Sigmoid colon (tissue), 7 donors: ENCODE measurements at places on chromosomes 12 and 14.
A peak's percentile ranks its signal among the peaks of the same experiment; 100 is the strongest.

- H3K4me3 ChIP-seq, result no peak overlapping the region
- H3K27ac ChIP-seq, result no peak overlapping the region
- no peaks in the 10 kb centered on the region for H3K4me1 ChIP-seq
- H3K27me3 ChIP-seq, result no peaks in the 10 kb centered on the region
- no peaks in the 10 kb centered on the region for H3K36me3 ChIP-seq
Measured at GRCh38 chr12:89306827-89307473, 45.4 kb downstream of the DUSP6 start.

DNA sequence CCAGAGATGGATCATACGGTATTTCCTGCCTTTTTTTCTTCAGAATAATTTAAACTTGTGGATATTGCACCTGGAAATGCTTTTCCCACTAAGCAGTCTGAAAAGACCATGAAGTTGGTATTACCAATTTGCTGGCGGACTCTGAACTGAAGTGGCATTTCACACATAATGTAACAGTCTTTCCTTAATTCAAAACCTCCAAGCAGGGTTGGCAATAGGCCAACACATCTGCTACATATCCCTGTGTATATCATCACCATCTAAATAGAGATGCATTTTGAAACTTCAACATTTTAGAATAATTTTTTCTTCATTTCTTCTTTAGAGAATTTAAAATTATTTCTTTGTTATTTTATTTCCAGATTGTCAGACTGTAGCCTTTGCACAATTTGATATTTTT is 100.5 kb downstream of the TSPAN8 start:
- no peaks in the 10 kb centered on the region for H3K27me3 ChIP-seq
- DNase-seq, result no peak
- H3K4me1 ChIP-seq, result no peaks in the 10 kb centered on the region
- H3K36me3 ChIP-seq, result no peaks in the 10 kb centered on the region

DNA sequence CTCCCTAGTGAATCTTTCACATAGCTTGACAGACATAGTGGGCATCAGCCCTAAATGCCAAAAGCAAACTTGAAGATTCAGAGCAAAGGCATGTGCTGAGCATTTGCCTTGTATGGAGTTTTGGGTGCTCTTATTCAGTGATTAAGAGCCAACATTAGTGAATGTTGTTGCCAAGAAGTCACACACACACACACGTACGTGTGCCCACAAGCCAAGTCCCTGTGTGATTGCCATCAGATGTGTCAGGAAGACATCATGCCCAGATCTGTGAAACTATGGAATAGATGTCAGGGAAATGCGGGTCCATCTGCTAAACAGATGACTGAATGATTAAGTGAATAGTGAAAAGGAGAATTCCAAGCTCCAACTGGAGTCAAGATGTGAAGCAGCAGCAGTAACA is 149.0 kb downstream of the AKAP6 start:
- peaks cover 49% of the 10 kb centered on the region for H3K4me1 ChIP-seq
- H3K27ac ChIP-seq, result no peak overlapping the region
- no peak for DNase-seq
- no peaks in the 10 kb centered on the region for H3K27me3 ChIP-seq
- H3K36me3 ChIP-seq, result no peaks in the 10 kb centered on the region

DNA sequence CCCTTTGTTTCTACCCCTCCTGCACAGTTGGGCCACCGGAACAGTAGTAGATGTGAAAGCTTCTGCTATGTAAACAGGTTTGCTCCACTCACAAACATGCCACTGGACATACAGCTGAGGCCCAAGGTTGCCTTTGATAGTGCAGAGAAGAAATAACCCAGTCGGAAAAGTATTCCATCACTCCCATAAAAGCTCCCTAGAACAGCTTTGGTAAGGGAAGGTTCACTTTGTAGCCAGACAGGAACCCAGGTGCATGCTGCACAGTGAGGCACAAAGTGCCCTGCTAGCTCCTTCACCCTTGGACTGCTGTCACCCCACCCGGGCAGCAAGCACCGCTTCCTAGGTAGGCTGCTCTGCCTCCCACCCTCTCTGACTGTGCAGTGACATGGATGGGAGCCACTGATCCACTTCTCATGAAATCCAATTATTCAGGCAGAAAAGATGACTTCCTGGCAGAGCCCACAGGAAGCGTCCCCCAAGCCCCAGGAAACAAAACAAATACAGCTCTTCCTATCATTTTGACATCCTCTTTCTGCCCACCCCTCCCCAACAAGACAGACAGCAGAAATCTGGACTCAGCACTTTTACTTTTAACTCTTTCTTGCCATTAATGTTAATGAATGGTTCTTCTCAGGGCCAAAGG is 100.2 kb downstream of the SRGAP1 start:
- H3K27me3 ChIP-seq, result no peaks in the 10 kb centered on the region
- no peaks in the 10 kb centered on the region for H3K4me1 ChIP-seq
- H3K4me3 ChIP-seq, result no peak overlapping the region
- no peaks in the 10 kb centered on the region for H3K36me3 ChIP-seq
- H3K27ac ChIP-seq, result no peak overlapping the region

GRCh38 chr14:76080471-76080870 is 71.3 kb upstream of the GPATCH2L start:
- H3K27ac ChIP-seq, result no peak overlapping the region
- no peaks in the 10 kb centered on the region for H3K27me3 ChIP-seq
- no peak overlapping the region for H3K4me3 ChIP-seq

DNA sequence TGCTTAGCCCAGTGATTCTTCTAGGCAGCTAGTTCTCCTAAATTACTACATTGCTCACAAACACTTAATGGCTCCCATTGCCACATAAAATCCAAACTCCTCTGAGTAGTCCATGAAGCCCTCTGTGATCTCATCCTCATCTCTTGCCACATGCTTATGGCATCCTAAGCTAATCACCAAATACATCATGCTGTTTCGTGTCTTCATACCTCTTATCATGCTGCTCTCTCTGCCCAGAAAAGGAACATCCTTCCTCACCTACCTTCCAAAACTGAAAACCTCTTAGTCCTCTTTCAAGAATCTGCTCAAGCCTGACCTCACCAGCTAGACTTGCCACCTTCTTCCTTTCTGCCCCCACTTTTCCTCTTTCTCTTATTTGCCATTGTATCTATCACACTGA is 108.5 kb downstream of the DUSP6 start:
- H3K27me3 ChIP-seq, result no peaks in the 10 kb centered on the region
- H3K4me1 ChIP-seq, result peaks cover 8% of the 10 kb centered on the region
- no peak overlapping the region for H3K27ac ChIP-seq

DNA sequence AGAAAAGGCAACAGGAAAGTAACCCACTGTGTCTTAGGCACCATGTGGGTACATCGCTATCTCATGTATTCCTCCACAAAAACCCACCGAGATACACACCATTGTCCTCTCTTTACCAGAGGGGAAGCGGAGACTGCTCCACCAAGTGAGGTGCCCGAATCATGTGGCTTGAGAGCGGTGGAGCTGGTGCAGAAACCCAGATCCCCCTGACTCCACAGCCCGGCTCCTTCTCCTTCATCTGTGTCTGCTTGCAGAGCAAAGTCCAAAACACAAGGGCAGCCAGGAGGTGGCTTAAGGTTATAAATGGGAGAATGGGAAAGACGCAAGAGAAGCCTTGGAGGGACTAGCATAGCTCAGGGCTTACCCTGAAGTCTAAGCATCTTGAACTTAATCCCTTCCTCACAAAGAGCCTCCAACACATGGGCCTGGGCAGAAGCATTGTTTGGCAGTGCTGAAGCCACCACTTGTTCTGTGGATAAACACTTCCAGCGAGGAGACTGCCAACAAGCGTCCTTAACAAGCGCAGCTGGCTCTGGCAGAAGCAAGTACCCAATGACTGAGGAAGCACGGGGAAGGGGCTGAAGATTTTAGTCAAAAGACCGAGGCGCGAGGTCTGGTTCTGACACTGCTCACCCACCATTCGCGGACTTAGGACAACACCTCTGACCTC is 83.0 kb downstream of the TTC7B start:
- no peak overlapping the region for H3K4me3 ChIP-seq
- H3K27ac ChIP-seq, result peak overlapping the region; percentile 62
- H3K27me3 ChIP-seq, result no peaks in the 10 kb centered on the region
- H3K4me1 ChIP-seq, result peaks cover 10% of the 10 kb centered on the region
- no peak for DNase-seq
- H3K36me3 ChIP-seq, result no peaks in the 10 kb centered on the region

- H3K4me3 ChIP-seq, result peak overlapping the region; percentile 89
- H3K4me1 ChIP-seq, result peaks cover 23% of the 10 kb centered on the region
- H3K27ac ChIP-seq, result peak overlapping the region; percentile 88
Measured at GRCh38 chr12:48157889-48158370, 615 bp upstream of the ASB8 start.

- DNase-seq, result no peak
- H3K4me3 ChIP-seq, result no peak overlapping the region
- H3K36me3 ChIP-seq, result no peaks in the 10 kb centered on the region
- no peaks in the 10 kb centered on the region for H3K27me3 ChIP-seq
Measured at GRCh38 chr12:85688837-85689236, 147.4 kb downstream of the RASSF9 start.

- H3K4me1 ChIP-seq, result no peaks in the 10 kb centered on the region
- no peak overlapping the region for H3K27ac ChIP-seq
- no peaks in the 10 kb centered on the region for H3K36me3 ChIP-seq
- no peak for DNase-seq
- no peak overlapping the region for H3K4me3 ChIP-seq
Measured at GRCh38 chr12:110658878-110659277, 30.0 kb downstream of the HVCN1 start.

DNA sequence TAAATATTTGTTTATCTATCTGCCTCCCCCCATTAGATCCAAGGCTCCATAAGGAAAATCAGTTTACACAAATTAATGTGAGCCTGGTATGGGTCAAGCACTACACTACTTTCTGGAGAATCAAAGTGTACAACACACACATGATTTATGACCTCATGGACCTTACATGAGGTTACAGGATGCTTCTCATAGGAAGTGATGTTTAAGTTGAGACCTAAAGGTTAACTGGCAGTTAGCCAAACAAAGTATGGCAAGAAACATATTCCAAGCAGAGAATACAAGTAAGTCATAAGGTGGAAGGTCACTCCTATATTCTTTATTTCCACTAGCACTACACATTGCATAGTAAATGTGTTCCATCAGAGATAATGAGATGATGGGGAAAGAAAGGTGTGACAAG is 39.2 kb downstream of the OSBPL8 start:
- no peak overlapping the region for H3K27ac ChIP-seq
- no peaks in the 10 kb centered on the region for H3K4me1 ChIP-seq

GRCh38 chr14:47919997-47920396 is 244.6 kb upstream of the MDGA2 start:
- no peaks in the 10 kb centered on the region for H3K36me3 ChIP-seq
- no peak overlapping the region for H3K27ac ChIP-seq

DNA sequence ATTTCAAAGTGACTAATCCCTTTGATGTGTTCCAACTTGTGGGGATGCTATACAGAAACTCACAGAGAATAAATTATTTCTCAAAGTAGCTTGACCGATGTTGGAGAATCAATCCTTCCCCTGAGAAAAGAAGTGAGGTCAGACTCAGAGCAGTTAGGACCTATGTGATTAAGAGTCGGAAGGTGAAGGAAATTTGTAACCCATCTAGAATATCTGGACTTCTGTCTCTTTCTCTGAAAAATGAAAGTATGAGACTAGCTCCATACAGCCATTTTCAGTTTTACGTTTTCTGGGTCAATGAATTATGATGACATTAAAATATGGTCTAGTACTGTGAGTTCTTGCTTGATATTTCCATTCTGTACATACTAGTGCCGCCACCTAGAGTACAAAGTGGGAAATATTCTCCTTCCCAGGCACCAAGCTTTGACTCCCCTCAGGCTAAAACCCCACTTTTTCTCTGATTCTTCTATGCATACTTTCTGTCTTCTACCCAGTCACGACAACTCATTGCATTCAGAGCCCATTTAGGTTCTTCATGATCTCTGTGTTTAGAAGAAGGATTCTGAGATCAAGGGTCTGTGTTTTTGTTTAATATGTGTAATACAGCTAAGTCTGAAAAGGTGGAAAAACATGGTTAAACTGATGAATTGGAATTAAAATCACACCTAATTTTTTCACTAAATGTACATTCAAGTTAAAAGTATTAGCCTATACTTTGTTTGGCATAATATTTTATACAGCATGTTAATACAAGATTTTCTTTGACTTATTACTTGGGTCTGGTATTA is 6.9 kb upstream of the NTS start:
- H3K27ac ChIP-seq, result no peak overlapping the region
- H3K27me3 ChIP-seq, result no peaks in the 10 kb centered on the region
- no peaks in the 10 kb centered on the region for H3K36me3 ChIP-seq

DNA sequence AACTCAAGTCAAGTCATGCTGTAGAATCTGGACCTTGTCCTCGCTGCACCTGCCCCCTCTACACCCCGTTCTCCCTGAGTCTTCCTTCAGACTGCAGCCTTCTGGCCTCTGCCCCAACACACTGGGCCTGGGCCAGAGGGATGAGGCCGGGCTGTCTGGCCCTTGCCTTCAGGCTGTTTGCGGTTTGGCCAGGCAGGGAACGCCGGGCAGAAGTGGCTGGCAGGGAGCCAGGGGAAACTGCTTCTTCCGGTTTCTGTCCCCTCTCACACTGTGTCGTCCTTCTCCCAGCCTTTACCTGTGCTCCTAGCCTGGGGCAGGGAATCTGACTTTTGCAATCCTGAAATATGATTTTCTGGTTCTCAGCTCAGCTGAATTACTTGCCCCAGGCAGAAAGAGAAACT is 13.5 kb downstream of the DGLUCY start:
- H3K4me1 ChIP-seq, result peaks cover 41% of the 10 kb centered on the region
- no peak for DNase-seq
- no peak overlapping the region for H3K4me3 ChIP-seq
- H3K36me3 ChIP-seq, result peaks cover under 1% of the 10 kb centered on the region

GRCh38 chr12:29067430-29067829 is 81.6 kb upstream of the FAR2 start:
- no peaks in the 10 kb centered on the region for H3K27me3 ChIP-seq
- H3K27ac ChIP-seq, result no peak overlapping the region
- H3K4me1 ChIP-seq, result peaks cover 4% of the 10 kb centered on the region
- no peaks in the 10 kb centered on the region for H3K36me3 ChIP-seq
- no peak for DNase-seq

GRCh38 chr12:113088971-113089756 is 32.6 kb downstream of the DTX1 start:
- no peak for DNase-seq
- no peak overlapping the region for H3K27ac ChIP-seq
- no peaks in the 10 kb centered on the region for H3K4me1 ChIP-seq
- peaks cover 6% of the 10 kb centered on the region for H3K27me3 ChIP-seq

GRCh38 chr12:50637870-50638481 is 125.9 kb upstream of the ATF1 start:
- DNase-seq, result no peak
- H3K4me1 ChIP-seq, result peaks cover 19% of the 10 kb centered on the region
- no peak overlapping the region for H3K4me3 ChIP-seq
- H3K27me3 ChIP-seq, result no peaks in the 10 kb centered on the region
- H3K36me3 ChIP-seq, result no peaks in the 10 kb centered on the region

GRCh38 chr12:71591601-71592000 is 72.0 kb downstream of the ZFC3H1 start:
- no peak for DNase-seq
- H3K4me1 ChIP-seq, result no peaks in the 10 kb centered on the region
- H3K27ac ChIP-seq, result no peak overlapping the region
- H3K4me3 ChIP-seq, result no peak overlapping the region
- H3K36me3 ChIP-seq, result no peaks in the 10 kb centered on the region
- no peaks in the 10 kb centered on the region for H3K27me3 ChIP-seq

- no peaks in the 10 kb centered on the region for H3K36me3 ChIP-seq
- no peak overlapping the region for H3K4me3 ChIP-seq
- no peaks in the 10 kb centered on the region for H3K4me1 ChIP-seq
- no peak for DNase-seq
- no peaks in the 10 kb centered on the region for H3K27me3 ChIP-seq
- H3K27ac ChIP-seq, result no peak overlapping the region
Measured at GRCh38 chr14:66745078-66745477, 237.1 kb downstream of the GPHN start.

- peaks cover 9% of the 10 kb centered on the region for H3K36me3 ChIP-seq
- peak overlapping the region; percentile 94 for H3K4me3 ChIP-seq
- no peak for DNase-seq
- H3K27me3 ChIP-seq, result no peaks in the 10 kb centered on the region
- H3K4me1 ChIP-seq, result no peaks in the 10 kb centered on the region
Measured at GRCh38 chr12:6765048-6765633, 1.0 kb upstream of the PTMS start.
